ENCODE measurements at places on chromosomes 5 and 9.

DNA sequence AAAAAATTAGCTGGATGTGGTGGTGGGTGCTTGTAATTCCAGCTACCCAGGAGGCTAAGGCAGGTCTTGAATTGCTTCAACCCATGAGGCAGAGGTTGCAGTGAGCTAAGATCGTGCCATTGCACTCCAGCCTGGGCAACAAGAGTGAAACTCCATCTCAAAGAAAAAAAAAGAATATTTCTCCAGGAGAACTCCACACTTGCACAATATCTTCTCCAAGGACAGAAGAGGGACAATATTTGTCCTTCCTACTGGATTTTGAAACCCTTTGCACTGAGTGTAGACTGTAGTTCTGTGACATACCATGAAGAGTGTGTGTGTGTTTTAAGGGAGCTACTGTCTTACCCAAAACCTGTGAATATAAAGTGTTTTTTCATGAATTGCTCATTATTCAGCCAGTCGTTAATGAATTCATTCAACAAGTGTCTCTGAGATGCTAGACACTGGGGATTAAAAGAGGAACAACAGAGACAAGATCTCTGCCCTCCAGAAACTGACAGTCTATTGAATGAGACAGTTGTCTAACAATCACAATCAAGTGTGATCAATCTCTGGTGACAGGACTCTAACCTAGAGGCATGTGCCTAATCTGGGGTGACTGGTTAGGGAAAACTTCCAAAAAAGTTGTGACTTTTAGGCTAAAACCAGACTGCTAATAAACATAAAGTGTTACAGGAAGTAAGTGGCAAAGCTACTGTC is 9.8 kb upstream of the UBE2D2 start:
- no peak for DNase-seq
- H3K4me3 ChIP-seq: no peak overlapping the region
- no peaks in the 10 kb centered on the region for H3K36me3 ChIP-seq

GRCh38 chr5:139733698-139734538 is 61.7 kb upstream of the PSD2 start:
- H3K27me3 ChIP-seq: no peaks in the 10 kb centered on the region
- no peak for DNase-seq
- H3K4me1 ChIP-seq: no peaks in the 10 kb centered on the region
- no peak overlapping the region for H3K27ac ChIP-seq
- H3K4me3 ChIP-seq: no peak overlapping the region

- peaks cover 3% of the 10 kb centered on the region for H3K4me1 ChIP-seq
- no peak overlapping the region for H3K4me3 ChIP-seq
- H3K27ac ChIP-seq: no peak overlapping the region
- H3K36me3 ChIP-seq: peaks cover 5% of the 10 kb centered on the region
- no peak for DNase-seq
- H3K27me3 ChIP-seq: no peaks in the 10 kb centered on the region
Measured at GRCh38 chr5:78958672-78959445, 26.3 kb downstream of the ARSB start.

GRCh38 chr9:132049323-132049882 is 30.3 kb downstream of the MED27 start:
- no peak overlapping the region for H3K4me3 ChIP-seq
- H3K27me3 ChIP-seq: no peaks in the 10 kb centered on the region
- no peak overlapping the region for H3K27ac ChIP-seq
- no peaks in the 10 kb centered on the region for H3K4me1 ChIP-seq

DNA sequence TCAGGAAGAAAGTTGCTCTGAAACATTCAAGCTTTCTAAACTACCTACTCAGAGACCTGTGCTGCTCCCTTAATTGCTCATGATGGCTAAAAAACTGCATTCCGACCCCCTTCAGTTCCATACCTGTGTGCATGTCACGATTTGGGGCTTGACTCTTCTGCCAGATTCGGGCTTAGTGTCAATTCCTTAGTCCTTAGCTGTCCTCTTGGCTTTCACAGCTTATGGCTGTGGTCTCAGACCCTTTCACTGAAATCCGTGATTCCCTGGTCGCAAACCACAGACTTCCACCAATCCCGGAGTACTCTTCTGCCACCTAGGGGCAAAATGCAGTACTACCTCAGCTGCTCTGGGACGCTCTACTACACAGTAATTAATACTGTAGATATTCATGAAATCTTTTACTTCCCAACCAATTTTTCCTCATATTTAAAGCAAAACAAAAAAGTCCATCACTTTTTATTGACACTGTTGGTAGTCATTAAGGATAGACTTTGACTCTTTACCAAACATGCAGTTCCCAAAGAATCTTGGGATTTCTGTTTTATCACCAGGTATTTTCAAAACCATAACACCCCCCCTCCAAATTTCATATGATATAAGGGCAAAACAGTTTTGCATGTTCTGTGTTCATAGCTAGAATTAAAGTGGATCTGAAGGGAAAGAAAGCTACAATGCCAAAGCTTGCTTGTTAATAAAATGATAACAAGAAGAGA is 617.4 kb downstream of the SLCO4C1 start:
- no peaks in the 10 kb centered on the region for H3K27me3 ChIP-seq
- peak; percentile 7 for DNase-seq
- no peaks in the 10 kb centered on the region for H3K4me1 ChIP-seq
- no peaks in the 10 kb centered on the region for H3K36me3 ChIP-seq
- no peak overlapping the region for H3K4me3 ChIP-seq

DNA sequence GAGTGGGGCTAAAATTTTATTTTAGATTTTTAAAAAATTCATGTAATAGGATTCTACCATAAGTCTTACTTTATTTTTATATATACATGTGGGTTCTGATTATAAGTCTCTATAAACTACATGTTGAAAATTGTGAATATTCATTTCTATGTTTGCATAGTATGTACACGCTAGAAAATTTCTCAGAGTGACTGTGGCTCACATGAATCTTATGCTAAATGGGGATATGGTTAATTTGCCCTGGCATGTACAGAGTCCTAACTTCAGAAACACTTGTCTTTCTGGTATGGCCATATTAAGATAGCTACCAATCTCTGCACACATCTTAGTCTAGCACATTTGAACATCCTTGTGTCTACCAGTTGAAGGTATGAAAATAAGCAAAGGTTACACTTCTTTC is 154.8 kb downstream of the FBXL7 start:
- no peak overlapping the region for H3K27ac ChIP-seq
- H3K4me1 ChIP-seq: no peaks in the 10 kb centered on the region
- H3K27me3 ChIP-seq: no peaks in the 10 kb centered on the region
- no peak for DNase-seq

DNA sequence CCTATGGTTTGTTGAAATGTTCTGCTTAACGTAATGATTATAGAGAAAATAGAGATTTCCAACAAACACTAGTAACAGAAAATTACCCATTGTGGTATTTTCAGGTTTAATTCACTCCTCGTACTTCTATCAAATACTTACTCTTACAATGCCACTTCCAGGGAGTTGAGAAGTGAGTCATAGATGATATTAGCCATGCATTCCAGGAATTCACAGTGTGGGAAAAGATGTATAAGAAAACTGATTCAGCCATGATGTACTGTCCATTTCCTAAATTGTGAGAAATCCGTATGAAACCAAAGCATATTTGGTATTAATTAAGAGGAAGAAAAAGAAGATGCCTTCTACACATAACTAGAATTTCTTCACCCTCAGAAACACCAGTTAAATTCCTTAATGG is 1854.6 kb upstream of the WWC1 start:
- no peak for DNase-seq
- H3K4me3 ChIP-seq: no peak overlapping the region
- no peaks in the 10 kb centered on the region for H3K36me3 ChIP-seq
- no peak overlapping the region for H3K27ac ChIP-seq
- H3K27me3 ChIP-seq: no peaks in the 10 kb centered on the region

DNA sequence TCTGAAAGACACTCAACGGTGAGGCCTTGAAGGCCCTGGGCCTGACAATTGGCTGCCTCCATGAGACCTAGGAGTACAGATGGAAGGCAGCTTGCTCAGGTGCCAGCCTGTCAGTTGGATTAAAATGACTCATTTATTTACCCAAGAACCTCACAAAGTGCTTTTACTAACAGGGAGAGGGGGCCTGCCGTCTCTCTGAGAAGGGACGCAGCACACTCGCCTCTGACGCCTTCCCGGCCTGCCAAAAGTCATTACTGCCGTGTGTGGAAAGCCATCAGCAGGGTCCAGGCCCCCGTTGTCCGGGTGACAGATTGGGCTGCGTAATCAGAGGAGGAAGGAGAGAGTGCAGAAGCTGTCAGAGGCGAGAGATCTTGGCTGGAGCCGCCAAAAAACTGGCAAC is 32.4 kb downstream of the DDX31 start:
- no peak overlapping the region for H3K4me3 ChIP-seq
- no peaks in the 10 kb centered on the region for H3K4me1 ChIP-seq
- DNase-seq: no peak
- H3K27ac ChIP-seq: no peak overlapping the region

DNA sequence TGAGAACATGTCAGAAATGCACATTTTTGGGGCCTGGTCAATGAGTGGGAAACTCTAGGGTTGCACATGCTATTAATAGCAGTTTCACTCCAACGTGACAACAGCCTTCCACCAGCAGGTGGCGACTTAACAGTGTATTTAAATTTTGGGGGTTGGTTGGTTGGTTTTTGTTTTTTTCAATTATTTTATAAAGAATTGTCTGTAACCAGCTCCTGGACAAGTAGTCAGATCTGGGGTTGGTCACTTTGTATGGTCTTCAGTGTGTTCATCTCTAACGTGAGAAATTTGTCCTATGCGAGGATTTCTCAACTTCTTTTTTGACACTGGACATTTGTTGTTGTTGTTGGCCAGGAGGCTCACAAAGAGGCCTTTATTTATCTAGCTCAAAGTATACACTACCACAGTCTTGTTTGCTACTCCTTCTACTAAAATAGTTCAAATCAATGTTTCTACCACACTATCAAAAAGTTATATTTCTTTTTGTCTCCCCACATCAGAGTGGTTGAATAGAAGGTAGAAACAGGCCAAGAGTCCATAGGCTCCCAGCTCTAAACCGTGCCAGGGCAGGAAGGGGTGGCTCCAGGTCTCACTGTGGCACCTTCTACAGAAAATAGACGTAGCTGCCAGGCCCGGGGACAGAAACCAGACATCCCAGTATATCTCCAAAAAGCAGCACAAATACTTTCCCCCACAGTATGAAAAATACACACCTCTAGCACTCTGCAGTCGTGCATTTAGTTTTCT is 110.4 kb downstream of the TRPM6 start:
- no peak overlapping the region for H3K27ac ChIP-seq
- peak; percentile 33 for DNase-seq
- H3K36me3 ChIP-seq: no peaks in the 10 kb centered on the region
- peaks cover 5% of the 10 kb centered on the region for H3K27me3 ChIP-seq
